CD4-positive, alpha-beta T cell treated with Interleukin-21 for 1 hour (primary cell): ENCODE measurements at places on chromosomes 1 and 21.

GRCh38 chr1:86507935-86508582 is 38.8 kb upstream of the CLCA4 start:
- DNase-seq, result peak; percentile 38

DNA sequence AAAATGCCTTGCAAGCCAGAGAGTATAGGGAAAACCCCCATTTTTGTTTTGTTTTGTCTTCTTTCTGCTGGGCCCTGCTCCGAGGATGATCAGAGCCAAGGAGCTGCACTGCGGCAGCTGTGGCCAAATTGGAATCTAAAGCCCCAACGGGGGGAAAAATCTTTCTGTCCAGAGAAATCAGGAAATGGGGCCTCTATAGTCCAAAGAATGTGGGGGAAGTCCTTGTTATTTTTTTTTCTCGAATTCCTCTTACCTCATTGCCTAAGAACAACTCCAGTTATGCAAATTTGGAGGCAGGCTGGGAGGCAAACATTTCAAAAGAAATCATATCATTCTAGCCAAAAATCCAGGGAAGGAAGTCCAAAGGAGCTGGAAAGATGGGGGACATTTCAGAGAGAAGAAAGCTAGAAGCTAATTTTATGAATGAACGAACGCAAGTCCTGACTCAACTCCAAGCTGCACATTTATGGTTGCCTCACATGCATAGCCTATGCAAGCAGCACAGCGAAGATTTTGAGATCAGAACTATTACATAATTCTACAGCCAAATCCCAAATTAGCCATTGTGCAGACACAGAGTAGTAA is 263.2 kb downstream of the KCTD3 start:
- DNase-seq, result no peak

- no peak for DNase-seq
Measured at GRCh38 chr1:247468481-247469140, 10.7 kb upstream of the OR2B11 start.

GRCh38 chr1:76725864-76726619 is 141.2 kb upstream of the ST6GALNAC5 start:
- no peak for DNase-seq

GRCh38 chr1:68230901-68231626 is 1.3 kb downstream of the WLS start:
- no peak for DNase-seq

- no peak for DNase-seq
Measured at GRCh38 chr1:112767646-112768045, 52.5 kb upstream of the PPM1J start.

DNA sequence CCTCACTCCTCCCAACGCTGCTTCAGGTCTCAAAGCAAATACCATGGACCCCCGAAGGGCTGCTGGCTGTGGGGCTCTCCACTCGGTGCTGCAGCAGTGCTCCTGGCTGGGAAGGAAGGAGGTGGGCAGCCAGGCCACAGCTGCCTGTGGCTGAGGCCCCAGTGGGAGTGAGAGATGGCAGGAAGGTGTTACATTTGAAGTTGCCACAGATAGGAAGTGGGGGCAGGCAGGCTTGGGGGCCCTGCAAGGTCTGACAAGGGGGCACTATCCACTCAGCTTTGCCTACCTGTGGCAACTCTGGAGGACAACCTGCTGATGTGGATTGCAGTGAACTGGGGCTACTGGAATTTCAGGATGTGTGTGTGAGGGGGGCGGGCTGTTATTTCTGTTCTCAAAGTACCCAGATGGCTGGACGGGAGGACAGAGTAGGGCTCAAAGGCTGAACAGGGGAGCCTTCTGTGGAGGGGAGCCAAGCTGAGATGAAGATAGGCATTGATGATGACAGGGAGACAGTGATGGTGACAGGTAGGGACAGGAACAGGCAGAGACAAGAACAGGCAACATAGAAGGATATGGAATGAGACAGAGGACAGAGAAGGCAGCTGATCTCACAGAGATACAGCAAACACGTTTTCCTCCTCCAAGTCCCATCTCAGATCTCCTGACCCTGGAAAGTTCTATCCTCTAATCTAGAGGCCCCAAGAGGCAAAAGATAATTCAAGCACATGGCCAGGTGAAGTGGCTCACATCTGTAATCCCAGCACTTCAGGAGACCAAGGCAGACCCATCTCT is 1.8 kb downstream of the ZNF683 start:
- peak; percentile 22 for DNase-seq

DNA sequence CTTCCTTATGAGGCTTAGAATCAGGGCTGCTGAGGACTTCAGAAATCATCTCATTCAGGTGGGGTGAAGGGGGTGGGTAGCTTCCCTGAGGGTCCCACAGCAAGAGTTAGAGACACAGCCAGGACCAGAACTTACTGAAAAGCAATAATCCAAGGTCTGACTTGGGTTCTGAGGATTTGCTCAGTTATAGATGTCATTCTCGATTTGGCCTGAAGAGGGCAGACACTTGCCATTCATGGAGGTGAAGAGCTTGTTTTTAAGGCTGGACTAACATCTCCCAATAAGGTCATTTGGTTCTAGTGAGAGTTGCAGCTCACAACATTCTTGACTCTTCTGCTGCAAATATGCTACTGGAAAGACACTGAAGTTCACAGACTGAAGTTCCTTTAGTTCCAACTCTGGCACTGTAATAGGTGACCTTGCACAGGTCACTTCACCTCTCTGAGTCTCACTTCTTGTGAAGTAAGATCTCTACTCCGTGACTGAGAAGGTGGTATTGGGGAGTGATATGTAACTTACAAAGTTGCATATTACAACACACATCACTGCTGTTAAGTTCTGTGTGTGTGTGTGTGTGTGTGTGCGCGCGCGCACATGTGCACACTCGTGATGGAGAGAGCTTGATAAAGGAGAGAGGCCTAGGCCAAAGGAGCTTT is 69.8 kb upstream of the DIRAS3 start:
- DNase-seq, result peak; percentile 34

- DNase-seq, result no peak
Measured at GRCh38 chr1:10105484-10105883, 72.7 kb downstream of the UBE4B start.

GRCh38 chr21:45715441-45715840 is 71.9 kb downstream of the PCBP3 start:
- no peak for DNase-seq

GRCh38 chr1:209755926-209756614 is at the start of gene TRAF3IP3:
TRAF3IP3 (plus strand) TSS chr1:209756053; CDS start chr1:209760040, 3,987 bp downstream.
- peak; percentile 82 for DNase-seq

DNA sequence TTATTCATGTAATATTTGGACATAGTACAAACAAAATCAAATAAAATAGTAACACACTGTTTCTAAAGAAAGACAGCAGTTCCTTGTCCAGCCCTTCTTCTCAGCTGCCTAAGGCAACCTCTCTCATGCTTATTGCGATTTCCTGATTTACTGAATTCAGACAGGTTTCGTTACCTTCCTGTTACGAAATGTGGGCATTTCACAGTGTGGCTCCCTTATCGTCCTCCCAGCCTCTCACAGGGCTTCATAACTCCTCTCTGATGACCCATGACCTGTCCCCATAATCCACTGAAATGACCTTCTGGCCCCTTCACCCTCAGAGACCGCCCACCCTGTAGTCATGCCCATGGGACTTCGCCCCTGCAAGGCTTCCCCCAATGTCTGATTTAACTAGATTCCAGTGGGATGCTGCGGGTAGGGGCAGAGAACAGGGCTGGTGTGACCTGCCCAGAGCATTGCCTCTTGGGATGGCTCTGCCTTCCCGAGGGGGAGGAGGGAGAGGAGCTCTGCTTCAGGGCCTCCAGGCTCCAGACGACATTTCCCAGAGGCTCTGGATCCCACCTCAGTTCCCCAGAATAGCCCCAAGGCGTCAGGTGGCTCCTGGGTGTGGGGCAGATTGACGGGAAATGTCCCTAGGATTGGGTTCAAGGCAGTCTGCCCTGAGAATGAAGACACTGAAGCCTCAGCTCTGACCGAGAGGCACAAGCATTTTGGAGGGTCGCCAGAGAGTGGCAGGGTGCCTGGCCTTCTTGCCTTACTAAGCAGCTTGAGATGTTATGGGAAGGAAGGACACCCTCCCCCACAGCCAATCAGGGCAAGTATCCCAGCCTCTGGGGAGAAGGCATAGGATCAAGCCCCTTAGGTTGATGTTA is 20.6 kb downstream of the PADI2 start:
- peak; percentile 5 for DNase-seq

GRCh38 chr1:99676876-99677275 is 31.0 kb downstream of the PALMD start:
- no peak for DNase-seq

DNA sequence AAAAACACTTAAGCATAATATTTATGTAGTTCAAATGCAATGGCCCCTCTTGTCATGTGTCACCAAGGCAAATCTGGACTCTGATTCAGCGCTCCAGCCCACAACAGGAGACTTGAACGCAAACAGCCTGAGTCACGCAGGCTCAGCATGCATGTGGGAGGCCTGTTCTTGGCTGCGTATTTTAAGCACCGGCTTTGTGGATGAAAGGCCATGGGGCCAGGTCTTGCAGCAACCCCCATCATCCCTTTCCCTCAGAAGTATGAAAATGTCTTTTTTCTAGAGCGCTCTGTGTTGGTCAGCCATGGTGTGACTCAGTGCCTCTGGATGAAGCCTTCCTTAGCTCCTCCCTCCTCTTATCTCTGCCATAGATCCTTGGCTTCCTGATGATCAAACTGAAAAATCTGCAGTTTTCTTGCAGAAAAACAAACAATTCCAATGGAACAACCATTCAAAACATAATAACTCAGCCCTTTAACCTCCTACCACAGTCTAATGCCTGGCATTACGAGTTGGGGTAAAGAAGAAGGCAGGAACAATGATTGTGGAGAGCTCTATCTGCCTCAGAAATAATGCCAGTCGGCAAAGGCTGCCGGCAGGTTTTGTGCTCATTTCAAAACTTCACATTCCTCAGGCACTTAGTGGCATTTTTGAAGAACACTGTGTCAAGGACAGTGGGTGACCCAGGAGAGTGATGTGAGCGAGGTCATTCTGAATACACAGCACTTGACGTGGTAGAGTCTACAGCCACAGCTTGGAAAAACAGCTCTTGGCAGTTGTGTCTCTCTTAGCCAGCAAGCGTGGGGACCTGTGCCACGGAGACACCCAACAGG is 167.5 kb downstream of the CLIC6 start:
- DNase-seq, result no peak

GRCh38 chr1:40637470-40638007 is 27.9 kb downstream of the RIMS3 start:
- no peak for DNase-seq

DNA sequence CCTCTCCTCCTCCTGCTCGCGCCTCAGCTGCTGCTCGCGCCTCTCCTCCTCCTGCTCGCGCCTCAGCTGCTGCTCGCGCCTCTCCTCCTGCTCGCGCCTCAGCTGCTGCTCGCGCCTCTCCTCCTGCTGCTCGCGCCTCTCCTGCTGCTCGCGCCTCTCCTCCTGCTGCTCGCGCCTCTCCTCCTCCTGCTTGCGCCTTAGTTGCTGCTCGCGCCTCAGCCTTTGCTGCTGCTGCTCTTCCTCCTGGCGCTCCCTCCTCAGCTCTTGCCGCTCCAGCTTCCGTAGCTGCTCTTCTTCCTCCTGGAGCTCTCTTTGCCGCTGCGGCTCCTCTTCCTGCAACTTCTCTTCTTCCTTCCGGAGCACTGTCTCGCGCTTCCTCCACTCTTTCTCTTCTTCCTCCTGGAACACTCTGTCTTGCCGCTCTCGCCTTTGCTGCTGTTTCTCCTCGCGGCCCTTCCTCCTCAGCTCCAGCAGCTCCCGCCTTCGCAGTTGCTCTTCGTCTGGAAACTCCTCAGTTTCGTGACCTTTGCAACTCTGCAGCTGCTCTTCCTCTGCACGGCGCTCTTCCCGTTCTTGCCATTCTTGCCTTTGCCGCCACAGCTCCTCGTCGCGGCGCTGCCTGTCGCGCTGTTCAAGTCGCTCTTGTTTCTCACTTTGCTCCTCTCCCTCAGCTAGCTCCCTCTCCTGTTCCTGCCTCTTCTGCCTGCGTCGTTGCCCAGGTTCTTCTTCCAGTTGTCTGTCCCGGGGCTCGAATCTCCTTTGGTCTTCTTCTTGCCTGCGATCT is 3.0 kb downstream of the TCHH start:
- no peak for DNase-seq

- no peak for DNase-seq
Measured at GRCh38 chr1:22540337-22540736, 23.0 kb upstream of the EPHA8 start.

DNA sequence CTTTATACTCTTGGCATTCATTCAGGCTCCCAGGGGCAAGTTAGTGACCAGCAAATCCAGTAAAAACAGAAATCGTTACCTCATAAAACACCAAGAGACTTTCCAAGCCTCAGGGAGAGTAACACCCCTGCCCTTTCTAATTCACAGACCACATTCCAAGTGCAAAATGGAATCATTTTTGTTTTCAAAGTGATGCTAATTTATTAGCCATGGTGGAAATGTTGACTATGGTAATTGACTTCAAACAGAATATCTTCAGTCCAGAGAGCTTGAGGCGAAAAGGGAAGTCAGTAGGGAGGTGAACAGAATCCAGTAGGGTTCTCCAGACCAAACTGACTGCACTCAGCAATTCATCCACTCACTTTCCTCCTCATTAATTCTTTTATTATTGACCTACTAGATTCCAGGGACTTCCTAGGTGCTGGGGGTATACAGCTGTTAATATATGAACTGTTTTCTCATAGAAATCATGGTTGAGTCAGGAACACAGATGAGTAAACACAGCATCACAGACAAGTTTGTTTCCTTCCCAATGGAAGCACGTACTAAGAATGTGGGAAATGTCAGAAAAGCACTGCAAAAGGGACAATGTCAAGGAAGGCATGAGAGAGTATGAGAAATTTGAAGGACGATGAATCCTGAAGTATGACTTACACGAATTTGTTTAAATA is 388.5 kb upstream of the C1orf87 start:
- no peak for DNase-seq

DNA sequence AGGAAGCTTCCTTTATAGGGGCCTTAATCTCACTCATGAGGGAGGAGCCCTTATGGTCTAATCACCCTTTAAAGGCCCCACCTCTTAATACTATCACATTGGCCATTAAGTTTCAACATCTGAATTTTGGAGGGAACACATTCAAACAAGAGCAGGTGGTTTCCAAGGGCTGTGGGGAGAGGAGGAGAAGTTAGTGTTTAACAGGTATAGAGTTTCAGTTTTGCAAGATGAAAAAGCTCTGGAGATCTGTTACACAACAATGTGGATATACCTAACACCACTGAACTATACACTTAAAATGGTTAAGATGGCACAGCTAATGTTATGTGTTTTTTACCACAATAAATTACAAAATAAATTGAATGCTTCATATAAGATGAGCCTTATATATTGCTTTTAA is 113.4 kb upstream of the DNAH14 start:
- no peak for DNase-seq

GRCh38 chr1:22592919-22593790 is 29.9 kb downstream of the EPHA8 start:
- no peak for DNase-seq

- DNase-seq, result no peak
Measured at GRCh38 chr1:23200883-23201282, 16.4 kb downstream of the HTR1D start.

GRCh38 chr1:108663074-108663473 is 2.2 kb upstream of the HENMT1 start:
- no peak for DNase-seq
